Activated CD4-positive, alpha-beta T cell treated with anti-CD3 and anti-CD28 coated beads for 36 hours (primary cell): ENCODE measurements at places on chromosomes 16 and 17. TPM values are rescaled to one million over a fixed set of nuclear protein-coding genes. Genes with fewer than 3 reads are reported as not detected.

GRCh38 chr16:76913046-76913445 lies 277.9 kb upstream of the MON1B start:
- H3K4me3 ChIP-seq, result no peak overlapping the region
- H3K27ac ChIP-seq, result no peak overlapping the region
- DNase-seq, result no peak
- H3K27me3 ChIP-seq, result no peaks in the 10 kb centered on the region

DNA sequence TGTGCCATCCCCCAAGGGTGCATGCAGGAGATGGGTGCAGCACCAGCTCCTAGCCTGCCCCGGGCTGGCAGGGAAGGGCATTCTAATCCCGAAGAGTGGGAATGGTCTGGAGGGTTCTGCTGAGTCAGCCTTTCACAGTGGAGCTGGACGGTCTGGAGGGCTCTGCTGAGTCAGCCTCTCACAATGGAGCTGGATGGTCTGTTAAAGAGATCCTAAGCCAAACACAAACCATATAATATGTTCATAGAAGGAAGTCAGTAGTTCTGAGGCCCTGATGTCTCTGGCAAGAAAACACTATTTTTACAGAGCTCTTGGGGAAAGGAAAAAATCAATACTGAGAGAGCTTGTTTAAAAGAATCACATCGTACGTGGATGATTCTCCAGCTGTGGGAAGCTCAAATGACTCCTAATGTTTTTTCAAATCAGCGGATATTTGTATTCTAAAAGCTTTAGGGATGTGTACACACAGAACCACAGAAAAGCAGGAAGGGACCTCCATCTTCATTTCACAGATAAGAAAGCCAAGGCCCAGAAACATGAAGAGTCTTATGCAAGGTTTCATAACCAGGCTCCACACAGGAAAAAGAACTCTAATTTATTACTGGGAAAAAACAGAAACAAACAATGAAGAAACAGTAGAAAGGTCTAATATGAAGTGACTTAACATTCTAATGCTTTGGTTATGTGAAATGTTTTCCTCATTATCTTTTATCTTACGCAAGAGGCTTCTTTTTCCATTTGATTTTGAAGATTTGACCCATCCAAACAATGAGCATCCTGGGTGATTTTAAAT lies 176.3 kb downstream of the VPS53 start:
- H3K4me1 ChIP-seq, result peaks cover 13% of the 10 kb centered on the region
- DNase-seq, result no peak
- peaks cover 41% of the 10 kb centered on the region for H3K36me3 ChIP-seq

- no peak overlapping the region for H3K4me3 ChIP-seq
- no peaks in the 10 kb centered on the region for H3K27me3 ChIP-seq
- H3K36me3 ChIP-seq, result peaks cover 9% of the 10 kb centered on the region
Observed at GRCh38 chr17:35094902-35095301, 24.8 kb downstream of the RAD51D start.

GRCh38 chr17:45750779-45751440 lies 33.2 kb upstream of the CRHR1 start:
- H3K36me3 ChIP-seq, result no peaks in the 10 kb centered on the region
- no peak for DNase-seq
- peaks cover 5% of the 10 kb centered on the region for H3K27me3 ChIP-seq

DNA sequence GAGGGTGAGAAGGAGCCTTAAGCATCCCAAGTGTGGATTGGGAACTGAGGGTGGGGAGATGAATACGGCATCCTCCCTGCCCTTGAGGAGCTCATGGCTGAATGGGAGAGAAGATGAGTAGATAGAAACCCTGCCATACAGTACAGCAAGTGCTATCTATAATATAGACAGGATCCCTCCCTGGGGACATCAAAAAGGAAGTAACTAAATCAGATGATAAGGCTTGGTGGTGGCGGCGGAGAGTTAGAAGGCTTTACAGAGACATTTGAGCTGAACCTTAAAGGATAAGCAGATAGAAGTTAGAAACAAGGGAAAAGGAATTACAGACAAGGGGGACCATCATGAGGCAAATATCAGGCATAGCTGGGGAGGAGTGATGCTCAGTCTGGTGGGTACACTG lies 67.5 kb upstream of the TMEM132E start:
- no peak overlapping the region for H3K27ac ChIP-seq
- no peaks in the 10 kb centered on the region for H3K4me1 ChIP-seq
- peaks cover 28% of the 10 kb centered on the region for H3K27me3 ChIP-seq
- no peaks in the 10 kb centered on the region for H3K36me3 ChIP-seq

- H3K27ac ChIP-seq, result peak overlapping the region; percentile 59
- H3K36me3 ChIP-seq, result no peaks in the 10 kb centered on the region
- peak overlapping the region; percentile 67 for H3K4me3 ChIP-seq
- no peaks in the 10 kb centered on the region for H3K27me3 ChIP-seq
Observed at GRCh38 chr16:90008708-90009145, 10.5 kb downstream of the DBNDD1 start.

DNA sequence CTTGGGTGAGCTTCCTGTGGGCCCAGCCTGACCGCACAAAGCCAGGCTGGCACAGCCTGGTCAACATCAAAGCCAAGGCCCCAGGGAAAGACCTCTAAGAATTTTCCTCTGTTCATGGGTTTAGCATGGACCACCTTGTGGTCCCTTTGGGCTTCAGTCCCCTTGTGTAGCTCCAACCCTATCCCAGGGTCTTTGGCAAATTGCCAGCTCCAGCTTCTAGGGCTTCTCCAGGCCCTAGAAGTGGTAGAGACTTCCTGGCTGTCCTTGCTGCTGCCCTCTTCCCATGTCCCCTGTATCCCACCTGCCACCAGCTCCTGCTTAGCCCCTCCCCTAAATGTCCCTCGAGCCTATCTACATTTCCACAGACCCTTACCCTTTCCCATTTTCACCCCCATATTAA lies 9.7 kb upstream of the ITGA3 start:
- H3K27me3 ChIP-seq, result no peaks in the 10 kb centered on the region
- no peak overlapping the region for H3K27ac ChIP-seq
- no peak for DNase-seq
- H3K4me1 ChIP-seq, result peaks cover 19% of the 10 kb centered on the region

GRCh38 chr17:8954339-8954738 lies 11.2 kb downstream of the PIK3R5 start:
- H3K27ac ChIP-seq, result peak overlapping the region; percentile 86
- H3K36me3 ChIP-seq, result peaks cover 49% of the 10 kb centered on the region
- H3K27me3 ChIP-seq, result no peaks in the 10 kb centered on the region
- peaks cover 95% of the 10 kb centered on the region for H3K4me1 ChIP-seq
- peak; percentile 85 for DNase-seq

DNA sequence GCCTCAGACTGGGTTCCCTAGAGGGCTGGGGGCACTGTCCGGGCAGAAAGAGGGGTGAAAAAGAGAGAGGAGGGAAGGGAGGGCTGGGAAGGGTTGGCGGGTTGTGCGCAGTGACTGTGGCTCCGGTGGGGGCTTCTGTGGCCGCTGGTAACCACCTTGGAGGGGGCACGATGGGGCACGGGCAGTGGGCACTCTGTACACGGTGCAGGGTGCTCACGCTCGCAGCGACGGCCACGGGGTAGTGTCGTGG lies 588 bp downstream of the PLLP start:
- peak overlapping the region; percentile 42 for H3K27ac ChIP-seq
- H3K36me3 ChIP-seq, result no peaks in the 10 kb centered on the region
- H3K4me3 ChIP-seq, result peak overlapping the region; percentile 64
- no peak for DNase-seq

GRCh38 chr16:24775455-24775854 lies 46.0 kb downstream of the TNRC6A start:
- no peaks in the 10 kb centered on the region for H3K27me3 ChIP-seq
- no peak overlapping the region for H3K27ac ChIP-seq

DNA sequence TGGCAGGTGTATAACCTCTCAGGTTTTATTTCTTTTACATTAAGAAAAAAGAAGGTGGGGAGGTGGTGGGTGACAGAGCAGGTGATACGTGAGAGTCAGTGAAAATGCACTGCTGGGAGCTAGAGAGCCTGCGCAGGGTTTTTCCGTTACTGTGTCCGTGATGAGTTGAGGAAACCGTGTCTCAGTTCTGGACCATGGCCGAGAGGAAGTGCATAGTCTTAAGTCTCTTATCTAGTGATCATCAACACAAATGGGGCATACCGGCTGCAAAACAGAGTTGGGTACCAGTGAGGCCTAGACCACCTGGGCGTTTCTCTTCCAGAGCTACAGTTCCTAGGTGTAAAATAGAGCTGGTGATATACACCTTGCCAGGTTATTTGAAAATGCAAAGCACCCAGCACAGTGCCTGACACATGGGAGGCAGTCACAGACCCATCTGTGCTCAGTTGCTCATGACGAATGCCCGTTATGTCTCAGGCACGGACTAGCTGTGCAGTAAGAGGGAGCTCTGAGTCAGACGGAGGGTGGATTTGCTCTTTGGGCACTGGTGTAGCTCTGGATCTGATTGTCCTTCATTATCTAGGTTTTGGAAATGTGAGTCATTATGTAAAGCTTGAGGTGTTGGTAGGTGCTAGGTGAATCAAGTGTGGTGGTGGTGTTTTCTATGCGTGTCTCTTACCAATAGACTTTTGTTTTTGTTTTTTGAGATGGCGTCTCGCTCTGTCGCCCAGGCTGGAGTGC lies 60.9 kb downstream of the RPTOR start:
- H3K36me3 ChIP-seq, result peaks cover 31% of the 10 kb centered on the region
- peaks cover 75% of the 10 kb centered on the region for H3K4me1 ChIP-seq
- H3K27me3 ChIP-seq, result no peaks in the 10 kb centered on the region
- peak overlapping the region; percentile 37 for H3K4me3 ChIP-seq

DNA sequence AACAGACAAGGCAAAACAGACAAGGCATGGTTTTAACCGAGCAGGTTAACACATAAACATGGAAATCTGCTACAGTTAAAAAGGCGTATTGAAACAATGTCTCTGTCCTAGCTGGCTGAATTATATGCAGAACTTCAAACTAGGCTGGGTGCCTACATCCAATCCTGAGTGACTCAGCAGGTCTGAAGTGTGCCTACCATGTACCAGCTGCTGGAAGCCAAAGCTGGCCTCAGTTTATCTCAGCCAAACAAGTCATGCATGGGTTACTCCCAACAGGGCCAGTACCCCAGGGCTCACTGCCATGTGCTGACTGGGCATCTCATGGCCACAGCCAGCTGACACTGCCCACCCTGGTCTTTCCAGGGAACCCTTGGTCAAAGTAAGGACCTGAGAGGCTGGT lies 4.0 kb downstream of the C1QBP start:
- no peak overlapping the region for H3K4me3 ChIP-seq
- H3K27me3 ChIP-seq, result no peaks in the 10 kb centered on the region
- H3K27ac ChIP-seq, result peak overlapping the region; percentile 73
- DNase-seq, result no peak

- H3K36me3 ChIP-seq, result peaks cover 5% of the 10 kb centered on the region
- no peaks in the 10 kb centered on the region for H3K27me3 ChIP-seq
- H3K4me1 ChIP-seq, result peaks cover 31% of the 10 kb centered on the region
- no peak for DNase-seq
Observed at GRCh38 chr16:27383556-27384243, 18.3 kb upstream of the IL21R start.

DNA sequence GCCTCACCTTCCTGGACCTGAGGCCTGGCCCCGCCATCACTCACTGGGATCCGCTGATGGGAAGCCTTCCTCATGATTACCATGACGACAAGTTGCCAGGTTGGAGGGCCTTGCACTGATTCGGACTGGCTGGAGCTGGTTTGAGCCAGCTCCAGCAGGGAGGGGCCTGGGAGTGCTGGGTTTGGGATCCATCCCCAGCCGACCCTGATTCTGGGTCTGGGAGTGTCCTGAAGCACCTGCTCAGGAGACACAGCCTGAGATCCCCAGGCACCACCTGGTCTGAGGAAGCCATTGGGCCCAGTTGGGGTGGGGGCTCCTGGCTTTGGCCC lies 5.9 kb upstream of the BAIAP3 start:
- peaks cover 10% of the 10 kb centered on the region for H3K36me3 ChIP-seq
- peaks cover 12% of the 10 kb centered on the region for H3K27me3 ChIP-seq
- H3K4me1 ChIP-seq, result peaks cover 12% of the 10 kb centered on the region
- DNase-seq, result no peak
- no peak overlapping the region for H3K27ac ChIP-seq
- no peak overlapping the region for H3K4me3 ChIP-seq

- H3K36me3 ChIP-seq, result peaks cover 15% of the 10 kb centered on the region
- H3K27me3 ChIP-seq, result no peaks in the 10 kb centered on the region
- peak overlapping the region; percentile 88 for H3K27ac ChIP-seq
- H3K4me1 ChIP-seq, result peaks cover 14% of the 10 kb centered on the region
- peak; percentile 43 for DNase-seq
Observed at GRCh38 chr16:89687092-89687940, 827 bp downstream of the CDK10 start.

DNA sequence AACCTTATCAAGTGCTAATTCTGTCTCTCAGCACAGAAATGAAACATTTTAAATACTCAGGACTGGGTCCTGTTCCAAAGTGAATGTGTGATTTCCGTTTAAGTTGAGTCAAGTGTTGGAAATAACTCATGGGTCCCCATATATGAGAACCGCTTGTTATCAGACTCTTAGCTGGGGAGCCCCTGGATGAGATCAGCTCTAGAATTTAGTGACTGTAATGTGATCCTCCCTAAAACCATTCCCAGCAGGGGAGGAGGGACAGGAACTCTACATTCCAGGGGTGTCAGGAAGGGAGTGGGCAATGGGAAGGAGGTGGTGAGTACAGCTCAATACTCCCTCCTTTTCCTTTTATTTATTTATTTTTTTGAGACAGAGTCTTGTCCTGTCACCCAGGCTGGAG lies 37.5 kb downstream of the OTOA start:
- no peak for DNase-seq
- H3K36me3 ChIP-seq, result no peaks in the 10 kb centered on the region
- peaks cover 1% of the 10 kb centered on the region for H3K27me3 ChIP-seq
- H3K4me3 ChIP-seq, result no peak overlapping the region
- H3K27ac ChIP-seq, result no peak overlapping the region

DNA sequence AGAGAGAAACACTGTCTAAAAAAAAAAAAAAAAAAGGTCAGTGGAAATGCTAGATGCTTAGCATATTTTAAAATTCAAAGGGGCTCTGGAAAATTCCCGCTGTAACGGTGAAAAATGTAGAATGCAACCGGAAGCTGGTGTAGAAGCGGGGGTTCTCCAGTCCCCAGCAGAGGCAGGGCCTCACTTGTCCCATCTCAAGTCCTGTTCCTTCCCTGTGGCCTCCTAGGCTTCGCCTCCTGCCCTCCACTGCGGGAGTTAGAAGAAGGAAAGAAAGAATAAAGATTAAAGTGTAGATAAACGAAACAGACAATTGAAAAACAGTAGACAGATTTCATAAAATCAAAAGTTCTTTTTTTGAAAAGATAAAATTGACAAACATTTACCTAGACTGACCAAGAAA lies 14.8 kb upstream of the ZNF287 start:
- peak overlapping the region; percentile 70 for H3K4me3 ChIP-seq
- H3K36me3 ChIP-seq, result no peaks in the 10 kb centered on the region
- H3K27ac ChIP-seq, result peak overlapping the region; percentile 34
- DNase-seq, result peak; percentile 10
- peaks cover 35% of the 10 kb centered on the region for H3K27me3 ChIP-seq
- peaks cover 16% of the 10 kb centered on the region for H3K4me1 ChIP-seq

DNA sequence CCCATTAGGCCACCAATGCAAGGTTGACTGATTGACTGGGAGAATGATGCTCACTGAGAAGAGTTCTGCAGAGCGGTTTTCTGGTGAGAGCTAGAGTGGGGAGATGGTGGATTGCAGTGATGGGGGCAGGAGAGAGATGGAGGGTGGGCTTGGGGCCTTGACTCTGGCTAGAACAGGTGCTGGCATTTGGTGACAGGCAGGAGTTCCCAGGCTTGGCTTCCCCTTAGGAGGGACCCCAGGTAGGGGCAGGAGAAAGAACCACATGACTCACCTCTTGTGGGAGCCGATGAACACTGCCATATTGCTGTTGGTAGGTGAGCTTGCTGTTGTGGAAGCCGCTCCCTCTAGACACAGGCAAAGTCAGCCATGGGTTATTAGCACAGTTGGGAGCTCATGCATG lies 8.0 kb downstream of the CD300LB start:
- H3K4me3 ChIP-seq, result no peak overlapping the region
- peaks cover 20% of the 10 kb centered on the region for H3K27me3 ChIP-seq

The TLCD3B gene
- total RNA-seq, result 3.7 TPM

The TXNL4B gene
- total RNA-seq, result 17.6 TPM

The GPR179 gene
- total RNA-seq, result 0.05 TPM

The SLFN12 gene
- 5.4 TPM for total RNA-seq

The CARD14 gene
- total RNA-seq, result not detected

The MARVELD3 gene
- not detected for total RNA-seq

The MARCHF10 gene
- total RNA-seq, result not detected
